Stimulated activated CD4-positive, alpha-beta T cell treated with anti-CD3 and anti-CD28 coated beads, Interleukin-12 subunit alpha, Interleukin-12 subunit beta, amount 100 ng/mL, for 24 hours (primary cell): ENCODE measurements at places on chromosomes 2 and 18.

- no peak for DNase-seq
Measured at GRCh38 chr18:11669271-11669947, 19.7 kb upstream of the GNAL start.

DNA sequence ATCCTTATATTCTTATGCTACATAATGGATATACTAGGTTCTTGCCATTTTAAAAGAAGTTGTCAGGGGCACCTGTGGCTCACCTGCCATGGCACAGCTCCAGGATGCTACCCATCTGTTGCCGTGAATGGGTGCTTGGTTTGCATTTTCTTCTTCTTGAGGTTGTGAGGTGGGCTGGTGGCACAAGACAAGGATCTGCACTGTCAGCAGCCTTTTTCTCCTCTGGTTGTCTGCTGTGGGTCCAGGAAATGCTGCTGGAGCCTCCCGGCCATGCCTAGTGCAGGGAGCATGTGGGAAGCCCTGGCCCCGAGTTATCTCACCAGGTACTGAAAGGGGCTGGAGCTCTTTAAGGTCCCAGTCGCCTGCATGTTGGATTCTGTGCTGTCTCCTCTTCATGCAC is 2.6 kb downstream of the IL1R1 start:
- DNase-seq = no peak

- no peak for DNase-seq
Measured at GRCh38 chr18:50262977-50263376, 3.3 kb downstream of the CFAP53 start.

GRCh38 chr18:63138436-63139340 is 180.9 kb downstream of the BCL2 start:
- DNase-seq = no peak

- no peak for DNase-seq
Measured at GRCh38 chr18:68596016-68596415, 118.9 kb downstream of the TMX3 start.

DNA sequence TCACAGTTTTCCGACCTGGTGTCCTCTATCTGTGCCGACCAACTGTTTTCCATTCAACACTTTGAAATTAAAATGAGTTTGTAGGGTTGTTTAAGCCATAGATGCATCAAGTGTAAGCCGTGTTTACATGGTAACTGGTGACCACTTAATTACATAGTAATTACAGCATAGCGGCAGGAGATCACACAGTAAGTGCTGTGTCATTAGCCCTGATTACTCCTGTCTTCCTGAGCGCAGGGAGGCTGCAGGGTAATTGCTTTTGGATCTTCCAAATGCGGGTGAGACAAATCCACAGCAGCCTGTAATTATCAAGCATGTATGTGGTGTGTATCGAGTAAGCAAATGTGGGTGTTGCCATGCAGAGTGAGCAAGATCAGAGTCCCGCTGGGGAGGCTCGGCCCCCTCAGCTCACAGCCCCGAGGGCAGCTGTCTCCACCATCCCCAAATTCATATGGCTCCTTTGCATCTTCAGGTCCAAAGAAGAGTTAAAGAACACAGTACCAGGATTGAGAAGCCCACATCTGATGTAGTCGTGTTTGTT is 71.5 kb upstream of the HDAC4 start:
- no peak for DNase-seq

GRCh38 chr2:241772063-241772499 is 4.5 kb upstream of the GAL3ST2 start:
- no peak for DNase-seq
